Midbrain (tissue), 1 donor: ENCODE measurements at places on chromosomes 16 and 17.

DNA sequence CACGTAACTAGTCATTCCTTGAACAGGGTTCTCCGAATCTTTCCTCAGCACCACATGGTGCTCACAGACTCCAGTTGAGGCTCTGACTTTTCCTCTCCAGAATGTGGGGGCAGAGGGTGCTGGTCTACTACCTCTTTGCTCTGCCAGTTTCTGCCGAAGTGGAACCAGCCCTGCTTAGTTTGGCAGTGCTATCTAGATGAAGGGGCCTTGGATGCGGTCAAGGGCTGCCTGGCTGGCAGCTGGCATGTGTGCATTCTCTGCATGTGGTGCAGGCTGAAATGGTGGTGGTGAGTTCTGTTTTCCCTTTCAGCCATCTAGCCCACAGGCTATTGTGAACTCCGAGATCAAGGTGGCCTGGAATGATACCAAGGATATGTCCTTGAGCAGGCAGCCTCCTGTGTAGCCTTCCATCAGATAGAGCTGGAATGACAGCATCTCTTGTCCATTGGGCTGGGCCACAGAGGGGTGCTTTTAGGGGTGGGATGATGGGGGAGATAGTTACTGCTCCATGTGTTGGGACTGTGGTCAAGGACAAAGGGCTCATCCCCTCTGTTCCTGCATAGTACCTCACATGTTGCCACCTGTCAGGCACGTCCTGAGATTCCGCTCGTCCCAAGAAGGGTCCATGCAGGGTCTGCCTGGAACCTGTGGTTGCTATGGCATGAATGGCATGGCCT, 2.0 kb downstream of the DYNLL2 start:
- no peak for DNase-seq

DNA sequence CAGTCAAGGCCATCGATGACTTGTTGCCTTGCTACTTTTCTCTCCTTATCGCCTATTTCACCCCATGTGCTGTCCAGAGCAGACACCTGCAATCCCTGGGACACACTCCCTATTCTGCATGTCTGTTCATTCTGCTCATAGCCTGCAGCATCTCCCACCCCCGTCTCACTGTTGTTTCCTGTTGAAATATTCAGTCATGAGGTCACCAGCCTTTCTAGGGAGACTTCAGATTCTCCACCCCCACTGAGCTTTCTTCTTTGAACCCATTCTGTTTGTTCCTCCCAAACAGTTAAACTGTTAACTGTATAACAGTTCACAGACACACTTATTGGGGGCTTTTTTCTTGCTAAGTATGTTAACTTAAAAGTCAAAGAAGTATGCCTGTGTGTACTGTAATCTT, 94.4 kb downstream of the AATF start:
- no peak for DNase-seq

DNA sequence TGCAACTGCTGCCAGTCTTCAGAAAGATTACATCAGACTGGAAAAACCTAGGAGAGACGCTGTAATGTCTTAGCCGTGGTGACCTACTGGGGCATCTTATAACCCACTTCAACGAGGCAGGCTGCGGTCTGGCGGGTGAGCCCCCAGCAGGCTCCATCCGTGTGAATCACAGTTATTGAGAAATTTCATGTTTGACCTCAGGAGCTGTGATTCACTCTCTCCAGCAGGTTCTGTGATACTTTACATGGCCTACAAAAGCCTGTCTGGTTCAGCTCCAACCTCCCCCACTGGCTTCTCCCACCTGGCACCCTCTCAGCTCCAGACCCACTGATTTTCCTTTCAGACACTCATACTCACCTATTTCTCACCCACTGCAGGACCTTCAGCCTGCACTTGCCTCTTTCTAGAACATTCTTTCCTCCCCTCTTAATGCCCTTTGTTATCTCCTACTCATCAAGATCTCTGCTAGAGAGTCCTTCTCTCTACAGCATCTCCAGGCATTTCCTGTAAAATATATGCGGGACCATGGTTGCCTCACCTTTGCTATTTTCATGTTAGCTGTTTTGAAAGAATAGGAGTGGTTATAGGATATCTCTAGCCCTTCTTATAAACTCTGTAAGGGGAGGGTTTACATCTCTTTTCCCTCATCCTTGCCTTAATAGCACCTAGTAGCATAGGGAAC, 227.9 kb downstream of the MAF start:
- DNase-seq: no peak

DNA sequence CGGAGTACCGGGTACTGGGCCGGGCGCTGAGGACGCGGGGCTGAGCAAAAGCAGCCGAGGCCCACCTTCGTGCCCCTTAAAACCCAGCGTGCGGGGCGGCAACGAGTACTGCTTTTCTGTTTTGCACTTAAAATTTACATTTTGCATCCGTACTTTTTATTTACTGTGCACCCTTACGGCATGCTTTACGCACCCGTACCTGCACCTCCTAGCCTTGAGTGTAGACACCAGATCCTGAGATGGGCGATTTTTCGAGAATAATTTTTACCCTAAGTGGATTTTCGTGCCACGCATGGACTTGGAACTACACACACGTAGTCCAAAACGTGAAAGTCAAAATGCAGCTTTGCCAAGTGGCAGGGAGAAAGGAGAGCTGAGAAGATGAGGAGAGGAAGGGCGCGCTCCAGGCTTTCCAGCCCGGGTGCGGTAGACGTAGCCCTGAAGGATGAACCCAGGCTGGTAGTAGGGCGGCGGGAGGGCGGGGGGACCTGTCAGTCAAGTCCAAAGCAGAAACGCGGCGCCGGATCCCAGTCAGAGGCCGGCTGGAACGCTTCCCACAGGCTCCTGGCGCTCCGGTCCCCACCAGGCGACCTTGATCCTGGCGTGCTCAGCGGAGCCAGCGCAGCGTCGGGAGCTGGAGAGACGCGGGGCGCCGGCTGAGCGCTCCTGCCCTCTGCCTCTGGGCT, 1.2 kb upstream of the CBLN1 start:
- no peak for DNase-seq

DNA sequence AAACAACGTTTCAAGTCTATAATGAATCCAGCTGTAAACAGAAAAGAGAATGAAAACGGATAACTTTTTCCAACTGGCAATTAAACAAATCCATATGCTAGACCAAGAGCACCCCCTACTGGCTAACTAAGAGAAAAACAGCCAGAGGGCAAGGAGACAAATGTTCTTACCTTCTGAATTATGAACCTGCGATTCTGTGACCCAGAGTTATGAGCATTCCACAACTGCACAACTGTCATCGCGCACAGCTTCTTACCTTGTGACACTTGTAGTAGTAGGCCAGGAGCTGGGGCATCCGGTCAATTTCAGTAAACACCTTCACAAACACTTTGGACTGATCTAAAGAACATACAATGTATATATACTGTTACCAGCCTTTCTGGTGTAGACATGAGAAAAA, 18.6 kb downstream of the COG7 start:
- peak; percentile 47 for DNase-seq

DNA sequence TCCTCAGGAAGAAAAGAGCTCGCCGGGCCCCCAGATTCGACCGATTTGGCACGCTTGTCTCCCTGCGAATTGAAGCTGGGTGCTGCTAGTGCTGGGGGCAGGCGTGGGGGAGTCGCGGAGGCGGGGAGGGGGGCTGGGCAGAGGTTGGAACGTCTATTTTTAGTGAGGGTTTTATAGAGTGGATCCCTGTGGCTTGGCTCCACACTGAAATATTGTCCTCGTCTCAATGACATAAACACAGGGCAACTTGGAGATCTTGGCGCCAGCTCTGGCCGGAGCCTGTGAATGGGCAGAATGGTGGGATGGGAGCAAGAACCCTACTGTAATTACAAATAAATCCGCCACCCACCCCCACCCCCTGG, 15.7 kb upstream of the NOG start:
- DNase-seq: no peak

GRCh38 chr16:84898447-84898846, 78.7 kb downstream of the CRISPLD2 start:
- no peak for DNase-seq

- DNase-seq: no peak
Observed at GRCh38 chr16:68834550-68834949, 8.8 kb upstream of the TANGO6 start.

- peak; percentile 86 for DNase-seq
Observed at GRCh38 chr16:67884684-67885083, at the start of gene NRN1L. Gene NRN1L (plus strand): TSS chr16:67884885. CDS start chr16:67884904, 19 bp downstream.

- DNase-seq: no peak
Observed at GRCh38 chr17:59825533-59826322, 67.0 kb downstream of the TUBD1 start.

DNA sequence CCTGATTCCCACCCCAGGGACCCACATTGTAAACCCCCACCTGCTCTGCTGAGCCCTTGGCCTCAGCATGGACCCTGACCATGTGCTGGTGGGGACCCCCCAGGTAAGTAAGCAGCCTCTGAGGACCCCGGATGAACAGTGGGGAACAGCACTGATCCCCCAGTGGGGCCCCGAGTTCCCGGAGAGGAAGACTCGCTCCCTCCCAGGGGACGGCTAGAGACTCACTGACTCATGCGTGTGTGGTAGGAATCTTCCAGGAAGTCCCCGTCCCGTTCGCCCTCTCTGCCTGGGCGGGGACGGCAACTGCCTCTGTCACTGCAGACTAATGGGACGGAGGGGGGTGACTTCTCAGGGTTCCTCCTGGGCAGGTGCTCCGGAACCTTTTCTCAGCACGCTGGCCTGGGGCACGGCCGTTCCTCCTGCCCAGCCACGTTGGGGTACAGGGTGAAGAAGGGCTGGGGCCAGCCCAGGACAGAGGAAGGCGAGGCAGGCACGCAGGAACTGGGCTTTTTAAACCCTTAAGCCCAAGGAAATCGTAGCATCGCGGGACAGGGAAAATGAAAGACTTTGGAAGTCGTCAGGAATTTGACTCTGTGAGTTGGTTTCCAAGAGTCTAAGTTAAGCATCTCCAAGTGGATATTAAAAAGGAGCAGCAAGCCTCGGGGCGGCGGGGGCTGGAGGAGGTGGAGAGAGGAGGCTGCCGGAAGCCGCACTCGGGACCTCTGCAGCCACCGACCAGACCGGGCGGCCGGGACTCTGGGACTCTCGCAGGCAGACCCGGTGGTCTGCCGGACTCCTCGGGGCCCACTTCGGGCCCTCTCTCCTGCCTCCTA, 178.7 kb downstream of the SEC14L1 start:
- no peak for DNase-seq

- DNase-seq: peak; percentile 69
Observed at GRCh38 chr16:53549970-53550690, 47.1 kb upstream of the AKTIP start.

DNA sequence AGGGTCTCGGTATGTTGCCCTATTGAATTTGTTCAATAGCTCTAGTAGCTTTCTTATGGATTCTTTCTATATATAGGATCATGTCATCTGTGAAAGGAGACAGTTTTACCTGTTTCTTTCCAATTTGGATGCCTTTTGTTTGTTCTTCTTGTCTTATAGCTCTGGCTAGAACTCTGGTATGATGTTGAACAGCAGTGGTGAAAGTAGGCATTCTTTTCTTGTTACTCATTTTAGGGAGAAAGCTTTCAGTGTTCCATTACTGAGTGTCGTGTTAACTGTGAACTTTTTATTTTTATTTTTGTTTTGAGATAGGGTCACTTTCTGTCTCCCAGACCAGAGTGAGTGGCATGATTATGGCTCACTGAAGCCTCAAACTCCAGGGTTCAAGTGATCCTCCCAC, 21.2 kb downstream of the EFCAB5 start:
- DNase-seq: no peak

GRCh38 chr17:75875182-75875939, 3.0 kb downstream of the TRIM47 start:
- no peak for DNase-seq

GRCh38 chr17:16980813-16981731, 9.2 kb upstream of the TNFRSF13B start:
- DNase-seq: no peak

DNA sequence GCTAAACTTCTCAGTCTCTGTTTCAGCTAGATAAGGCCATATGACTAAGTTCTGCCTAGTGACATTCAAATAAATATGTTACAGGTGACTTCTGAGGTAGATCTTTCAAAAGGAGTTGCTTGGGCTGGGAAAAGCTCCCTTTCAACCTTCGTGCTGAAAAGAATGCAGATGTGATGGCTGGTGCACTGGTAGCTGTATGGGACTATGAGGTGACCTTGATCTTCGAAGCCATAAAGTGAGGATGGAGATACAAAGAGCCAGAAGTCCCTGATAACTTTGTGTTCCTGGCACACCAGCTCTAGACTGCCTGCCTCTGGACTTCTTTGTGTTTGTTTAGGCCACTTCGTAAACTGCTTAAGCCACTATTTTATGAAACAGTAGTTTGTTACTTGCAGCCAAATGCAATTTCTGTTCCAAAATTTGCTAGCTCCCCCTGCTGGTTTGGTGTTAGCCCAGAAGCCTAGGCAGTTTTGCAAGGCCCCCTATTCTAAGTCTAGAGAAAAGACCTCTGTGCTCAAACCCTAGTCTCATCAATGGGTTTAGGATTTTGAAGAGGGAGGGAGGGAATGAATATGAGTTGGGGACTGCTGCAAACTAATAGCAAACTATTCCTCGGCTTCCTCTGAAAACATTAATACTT, 23.3 kb upstream of the ERCC4 start:
- DNase-seq: no peak

GRCh38 chr16:47416869-47417268, 44.0 kb downstream of the ITFG1 start:
- DNase-seq: no peak

- no peak for DNase-seq
Observed at GRCh38 chr17:61136296-61136695, 263.3 kb upstream of the TBX2 start.

- DNase-seq: peak; percentile 68
Observed at GRCh38 chr16:28925386-28926228, 569 bp upstream of the RABEP2 start.

GRCh38 chr16:81450783-81451491, 6.3 kb downstream of the CMIP start:
- no peak for DNase-seq

DNA sequence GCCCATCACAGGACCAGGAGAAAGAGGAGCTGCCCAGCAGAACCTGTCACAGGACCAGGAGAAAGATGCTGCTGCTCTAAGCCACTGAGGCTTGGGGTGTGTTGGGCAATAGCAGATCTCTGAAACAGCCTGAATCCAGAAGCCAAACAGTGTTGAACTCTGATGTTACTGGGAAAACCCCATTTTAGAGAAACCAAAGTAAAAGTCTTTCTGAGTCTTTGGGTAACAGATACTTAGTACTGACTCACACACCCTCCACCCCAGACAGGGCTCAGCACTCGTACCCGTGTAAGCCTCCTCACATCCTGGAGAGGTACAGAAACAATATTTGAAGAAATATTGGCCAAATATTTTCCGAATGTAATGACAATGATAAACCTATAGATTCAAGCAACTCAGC, 82.8 kb upstream of the GNG13 start:
- DNase-seq: no peak

GRCh38 chr16:57748596-57748995, 13.0 kb downstream of the KATNB1 start:
- DNase-seq: no peak

- no peak for DNase-seq
Observed at GRCh38 chr17:51706093-51706492, 445.7 kb downstream of the UTP18 start.

- no peak for DNase-seq
Observed at GRCh38 chr16:19842426-19843157, 42.1 kb downstream of the GPRC5B start.
